ENCODE measurements at places on chromosomes 12 and 14. TPM values are rescaled to one million over a fixed set of nuclear protein-coding genes. Genes with fewer than 3 reads are reported as not detected.

GRCh38 chr12:124804011-124804621, 59.5 kb downstream of the SCARB1 start:
- no peak for DNase-seq

RNASE4 gene
- polyA plus RNA-seq = 17.5 TPM

NANOG gene
- 0.49 TPM for polyA plus RNA-seq

CARMIL3 gene
- polyA plus RNA-seq = 1.2 TPM

TNS2 gene
- 90.5 TPM for polyA plus RNA-seq

NRIP2 gene
- 36.7 TPM for polyA plus RNA-seq

DNA sequence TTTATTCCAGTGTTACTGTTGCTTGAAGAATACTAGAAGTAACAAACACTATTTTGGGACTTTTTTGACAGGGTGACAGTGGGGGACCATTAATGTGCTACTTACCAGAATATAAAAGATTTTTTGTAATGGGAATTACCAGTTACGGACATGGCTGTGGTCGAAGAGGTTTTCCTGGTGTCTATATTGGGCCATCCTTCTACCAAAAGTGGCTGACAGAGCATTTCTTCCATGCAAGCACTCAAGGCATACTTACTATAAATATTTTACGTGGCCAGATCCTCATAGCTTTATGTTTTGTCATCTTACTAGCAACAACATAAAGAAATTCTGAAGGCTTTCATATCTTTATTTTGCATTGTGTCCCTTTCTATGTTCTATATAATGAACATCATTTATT, 44.5 kb downstream of the TMPRSS12 start:
- no peak for DNase-seq

DNA sequence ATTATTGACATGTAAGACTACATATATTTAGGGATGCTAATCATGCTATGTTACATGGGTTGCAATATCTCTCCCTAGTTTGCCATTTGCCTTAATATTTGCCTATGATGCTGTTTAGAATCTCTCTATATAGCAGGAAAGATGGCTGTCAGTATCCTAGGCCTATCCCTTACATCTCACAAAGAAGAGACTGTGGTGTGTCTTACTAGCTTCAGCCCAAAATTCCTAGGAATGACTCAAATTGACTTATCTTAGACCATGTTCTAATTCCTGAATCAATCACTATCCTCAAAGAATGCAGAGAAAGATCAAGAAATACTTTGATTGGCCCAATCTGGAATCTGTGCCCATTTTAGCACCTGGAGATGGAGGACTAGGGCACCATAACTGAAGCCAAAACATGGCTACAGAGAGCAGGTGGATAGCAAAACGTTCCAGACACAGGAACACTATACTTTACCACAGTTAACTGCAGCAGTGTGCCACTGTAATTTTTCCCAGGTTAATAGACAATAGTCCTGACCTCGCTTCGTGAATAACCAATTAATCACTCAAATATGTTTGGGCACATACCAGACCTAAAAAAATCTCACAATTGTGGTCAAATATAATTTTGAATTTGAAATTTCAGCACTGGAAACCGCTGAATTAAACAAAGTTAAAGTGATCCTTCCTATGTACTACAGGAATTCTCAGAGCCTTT, 32.7 kb upstream of the GLIPR1 start:
- no peak for DNase-seq

DNA sequence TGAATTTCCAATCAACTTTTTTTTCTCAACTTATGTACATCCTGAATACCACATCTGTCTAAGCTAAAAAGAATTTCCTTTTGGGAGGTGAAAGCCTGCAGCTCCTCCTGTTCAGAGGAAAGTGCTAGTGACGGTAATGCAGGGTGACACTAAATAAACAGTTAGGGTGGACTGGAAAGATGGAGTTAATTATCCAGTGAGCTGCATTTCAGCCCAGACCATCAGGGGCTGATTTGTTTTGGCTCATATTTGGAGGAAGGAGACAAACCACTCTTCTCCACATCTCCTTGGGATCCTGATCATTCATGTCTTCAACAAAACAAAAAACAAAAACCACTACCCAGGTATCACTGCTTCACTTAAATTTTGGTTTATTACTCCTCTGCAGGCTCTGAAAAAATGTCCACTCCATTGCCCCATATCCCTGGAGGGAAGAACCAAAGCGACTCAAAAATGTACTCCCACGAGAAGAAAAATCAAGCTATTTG, 5.1 kb upstream of the SIX1 start:
- DNase-seq = no peak

DNA sequence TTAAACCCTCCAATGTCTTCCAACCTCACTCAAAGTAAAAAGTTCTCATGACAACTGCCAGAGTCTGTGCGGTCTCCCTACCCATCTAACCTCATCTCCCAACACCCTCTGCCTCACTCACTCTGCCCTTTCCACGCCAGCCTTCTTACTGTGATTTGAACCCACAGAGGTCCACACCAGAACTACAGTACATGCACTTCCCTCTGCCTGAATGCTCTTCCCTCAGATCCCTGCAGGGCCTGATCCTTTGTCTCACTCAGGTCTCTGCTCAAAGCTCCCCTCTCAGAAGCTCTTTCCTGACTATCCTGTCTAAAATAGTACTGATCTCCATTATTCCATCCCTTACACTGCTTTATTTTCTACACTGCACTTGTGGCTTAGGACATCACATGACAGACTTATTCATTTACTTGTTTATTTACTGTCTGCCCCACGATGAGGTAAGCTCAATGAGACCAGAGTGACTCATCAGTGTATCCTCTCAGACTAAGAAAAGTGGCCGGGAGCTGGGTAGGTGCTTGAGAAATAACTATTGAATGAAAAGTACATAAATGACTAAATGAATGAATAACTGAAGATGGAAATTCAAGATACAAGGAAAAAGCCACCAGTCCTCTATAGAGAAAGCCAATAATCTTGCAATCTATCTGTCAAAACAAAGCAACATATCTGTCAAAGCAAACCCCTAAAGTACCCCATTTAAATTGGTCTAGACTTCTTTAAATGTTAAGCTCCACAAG, 17.1 kb downstream of the POMT2 start:
- DNase-seq = no peak

GRCh38 chr14:23884541-23884904, 69.0 kb upstream of the DHRS4 start:
- no peak for DNase-seq

DNA sequence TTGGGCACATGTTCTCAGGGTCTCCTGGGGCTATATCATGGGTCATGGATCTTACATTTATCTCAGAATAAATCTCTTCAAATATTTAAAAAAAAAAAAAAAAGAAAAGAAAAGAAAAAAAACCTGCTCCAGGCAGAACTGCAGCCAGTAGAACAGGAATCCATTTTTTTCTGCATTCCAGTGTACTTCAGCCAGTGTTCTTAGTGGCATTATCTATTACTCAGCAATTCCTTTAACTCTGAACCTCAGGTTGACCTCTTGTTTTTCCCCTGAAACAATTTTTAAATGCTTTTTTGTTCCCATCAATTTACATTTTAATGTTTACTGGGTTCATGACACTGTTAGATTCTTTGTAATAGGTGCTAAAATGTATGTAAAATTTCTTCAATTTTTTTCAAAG, 66.7 kb upstream of the STXBP6 start:
- DNase-seq = no peak

DPPA3 gene
- not detected for polyA plus RNA-seq

SALL2 gene
- 64.8 TPM for polyA plus RNA-seq

DNA sequence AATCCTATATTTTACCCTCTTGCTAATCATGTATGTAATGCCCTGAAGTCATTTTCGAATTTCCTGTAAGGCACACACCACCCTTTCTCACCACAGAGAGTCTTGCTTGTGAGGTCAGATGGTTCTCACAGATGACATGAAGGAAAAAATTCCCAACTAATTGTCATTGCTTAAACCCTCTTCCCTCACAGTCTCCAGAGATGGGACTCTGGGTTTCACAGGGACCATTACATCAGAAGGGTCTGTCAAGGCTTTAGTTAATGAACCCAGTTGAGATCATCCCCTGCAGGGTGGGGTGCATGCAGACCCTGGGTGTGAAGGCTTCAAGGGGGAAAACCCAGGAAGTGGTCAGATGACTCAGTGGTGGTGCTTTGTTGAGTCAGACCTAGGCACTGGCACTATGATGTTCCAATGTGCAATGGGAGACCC, 229.6 kb downstream of the BCAT1 start:
- DNase-seq = no peak

DNA sequence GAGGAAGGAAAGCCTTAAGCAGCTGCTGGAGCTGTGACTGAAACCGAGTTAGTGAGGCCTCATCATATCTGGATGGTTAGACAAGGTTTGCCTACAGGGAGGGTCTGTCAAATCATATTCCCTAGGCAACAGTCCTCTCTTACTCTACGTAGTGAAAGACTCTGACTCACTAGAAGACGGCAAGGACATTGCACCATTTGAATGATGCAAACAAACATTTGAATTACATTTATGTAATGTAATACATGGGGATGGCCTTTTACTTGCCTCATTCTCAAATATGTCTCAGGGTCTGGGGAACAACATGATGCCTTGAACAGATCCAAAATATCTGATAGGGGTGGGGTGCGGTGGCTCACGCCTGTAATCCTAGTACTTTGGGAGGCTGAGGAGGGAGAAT, 29.8 kb upstream of the STRAP start:
- no peak for DNase-seq

GRCh38 chr14:64569138-64569631, 19.4 kb downstream of the PPP1R36 start:
- no peak for DNase-seq

DNA sequence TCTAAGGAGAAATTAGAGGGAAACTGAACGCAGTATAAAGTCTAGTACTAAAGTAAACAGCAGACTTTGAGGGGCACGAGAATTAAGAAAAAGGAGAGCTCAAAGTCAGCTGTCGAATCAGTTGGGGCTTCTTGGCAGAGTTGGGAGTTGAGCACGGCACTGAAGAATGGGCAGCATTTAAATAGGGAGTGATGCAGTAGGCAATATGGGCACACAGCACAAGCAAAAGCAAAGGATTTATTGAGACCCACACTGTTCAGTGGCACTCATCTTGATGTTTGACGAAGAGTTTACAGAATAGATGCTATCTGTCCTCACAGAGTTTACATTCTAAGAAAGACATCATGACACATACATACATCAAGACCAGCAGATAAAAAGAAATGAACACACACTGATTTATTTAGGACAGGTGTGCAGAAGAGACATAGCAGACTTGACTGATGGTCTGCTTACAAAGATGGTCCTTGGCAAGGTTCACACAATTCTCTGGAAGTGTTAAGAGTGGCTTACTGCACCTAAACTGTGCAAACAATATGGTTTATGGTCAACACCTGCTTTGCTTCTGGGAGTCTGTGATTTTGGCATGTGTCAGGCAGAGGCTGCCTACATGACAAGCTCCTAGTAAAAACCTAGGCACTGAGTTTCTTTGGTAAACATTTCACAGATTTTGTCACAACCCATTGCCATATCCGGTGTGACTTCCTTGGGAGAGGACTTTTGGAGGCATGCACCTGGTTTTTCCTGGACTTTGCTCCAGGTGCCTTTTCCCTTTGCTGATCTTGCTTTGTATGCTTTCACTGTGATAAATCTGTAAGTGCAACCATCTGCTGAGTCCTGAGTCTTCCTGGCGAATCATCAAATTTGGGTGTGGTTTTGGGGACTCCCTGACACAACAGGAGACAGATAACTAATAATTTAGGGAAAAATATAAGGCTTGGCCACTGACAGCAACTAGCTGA, 26.3 kb downstream of the ALKBH1 start:
- DNase-seq = no peak

DEPDC4 gene
- polyA plus RNA-seq = 6.4 TPM

LRCOL1 gene
- polyA plus RNA-seq = 0.16 TPM

GRCh38 chr12:48996794-48997718, 2.1 kb downstream of the DDN start:
- no peak for DNase-seq

ART4 gene
- polyA plus RNA-seq = 0.07 TPM

KRT6C gene
- not detected for polyA plus RNA-seq

GRCh38 chr12:58907391-58907790, 12.9 kb downstream of the LRIG3 start:
- no peak for DNase-seq

DNA sequence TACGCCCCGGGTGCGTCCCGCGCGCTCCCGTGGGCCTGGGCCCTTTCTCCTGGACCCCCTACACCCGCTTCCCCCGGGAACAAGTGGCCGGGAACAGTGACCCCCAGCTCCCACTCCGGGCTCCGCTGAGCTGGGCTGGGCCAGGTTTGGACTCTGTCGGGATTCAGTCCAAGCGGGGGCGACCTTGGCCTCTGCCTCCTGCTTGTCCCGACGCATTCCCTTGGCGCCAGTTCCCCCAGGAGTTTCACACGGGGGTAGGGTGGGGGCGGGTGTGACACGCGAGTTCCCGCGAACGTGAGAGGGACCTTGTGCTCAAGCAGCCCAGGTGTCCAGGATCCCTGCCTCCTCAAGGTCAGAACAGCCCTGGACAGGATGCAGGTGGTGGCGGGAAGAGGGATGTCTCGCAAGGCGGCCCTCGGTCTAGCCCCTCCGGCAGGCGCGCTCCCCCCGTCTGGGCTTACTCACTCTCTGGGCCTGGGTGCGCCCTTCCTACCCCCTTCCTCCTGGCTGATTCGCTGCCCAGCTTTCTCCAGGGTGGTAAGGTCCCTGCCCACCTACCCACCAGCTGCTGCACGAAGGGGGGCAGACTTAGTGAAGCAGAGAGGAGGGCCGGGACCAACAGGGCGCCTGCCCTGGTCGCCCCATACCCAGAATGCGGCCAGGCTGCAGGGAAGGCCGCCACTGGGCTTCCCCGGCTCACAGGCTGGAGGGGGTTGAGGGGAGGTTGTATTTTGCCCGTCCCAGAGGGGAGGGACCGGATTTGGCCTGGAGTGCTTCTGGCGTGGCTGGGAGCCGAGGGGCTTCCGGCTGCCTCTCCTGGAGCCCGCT, 862 bp downstream of the CRIP2 start:
- DNase-seq = no peak

- DNase-seq = no peak
Observed at GRCh38 chr12:131862994-131863710, 31.3 kb upstream of the ULK1 start.

DNA sequence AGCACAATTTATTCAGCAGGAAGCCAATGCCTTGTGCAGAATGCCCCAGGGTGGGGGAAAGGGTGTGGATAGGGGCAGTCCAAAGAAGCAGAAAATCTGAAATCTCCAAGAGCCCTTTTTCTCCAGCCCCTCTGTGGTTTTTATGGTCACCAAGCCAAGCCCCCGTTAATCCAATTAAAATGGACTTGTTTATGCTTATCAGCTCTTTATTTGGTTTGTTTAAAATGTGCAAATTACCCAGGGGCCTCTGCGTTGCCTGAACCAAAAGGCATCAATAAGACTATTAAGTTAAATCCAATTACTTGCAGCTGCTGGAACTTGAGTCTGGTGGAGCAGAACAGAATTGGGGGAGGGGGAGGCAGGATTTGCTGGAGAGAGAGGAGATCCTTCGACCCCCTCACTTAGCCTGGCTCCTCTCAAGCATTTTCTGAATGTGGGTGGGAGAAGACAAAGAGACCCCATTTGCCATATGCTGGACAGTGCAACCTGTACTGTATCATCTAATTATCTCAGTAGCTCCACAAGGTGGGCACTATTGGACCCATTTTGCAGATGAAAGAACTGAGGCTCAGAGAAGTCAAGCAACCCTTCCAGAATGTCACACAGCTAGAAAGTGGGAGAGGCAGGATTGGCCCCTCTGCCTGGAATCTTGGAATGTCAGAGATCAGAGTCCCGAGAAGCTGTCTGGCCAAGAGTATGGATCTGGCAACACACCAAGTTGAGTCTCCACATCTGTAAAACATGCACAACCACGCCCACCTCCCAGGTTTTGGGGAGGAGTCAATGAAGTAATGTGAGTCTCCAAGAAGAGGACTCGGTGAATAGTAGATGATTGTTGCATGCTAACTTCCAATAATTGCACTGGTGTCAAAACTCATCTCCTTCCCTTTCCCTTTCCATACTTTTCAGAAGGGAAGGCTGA, 66.9 kb downstream of the CMKLR1 start:
- no peak for DNase-seq

NKX2-1 gene
- 0.52 TPM for polyA plus RNA-seq
